Activated naive CD8-positive, alpha-beta T cell treated with anti-CD3 and anti-CD28 coated beads, Interleukin-2, amount 10 ng/mL, durations not matched to agents 7 days and 5 days (primary cell): ENCODE measurements at places on chromosomes 11 and 22.

DNA sequence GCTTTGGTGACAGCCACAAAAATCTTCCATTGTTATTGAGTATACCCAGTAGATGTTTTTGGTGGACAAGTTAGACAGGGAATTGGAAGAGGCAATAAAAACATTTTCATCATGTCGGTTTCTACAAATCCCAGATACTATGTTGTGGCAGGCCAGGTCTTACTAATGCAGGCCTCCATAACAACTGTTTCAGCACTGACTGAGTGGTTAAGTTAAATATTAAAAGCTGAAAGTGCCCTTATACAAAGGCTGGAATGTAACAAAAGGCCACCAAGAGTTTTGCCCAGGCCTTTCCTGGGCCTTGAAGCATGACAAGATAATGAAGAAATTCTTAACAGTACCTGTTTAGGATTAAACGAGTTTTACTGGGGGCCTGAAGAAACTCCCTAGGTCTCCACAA lies 29.3 kb downstream of the DMC1 start:
- DNase-seq: no peak
- H3K27me3 ChIP-seq: no peaks in the 10 kb centered on the region
- peaks cover 29% of the 10 kb centered on the region for H3K36me3 ChIP-seq
- no peaks in the 10 kb centered on the region for H3K4me1 ChIP-seq

- peaks cover 81% of the 10 kb centered on the region for H3K4me1 ChIP-seq
- peak overlapping the region; percentile 78 for H3K27ac ChIP-seq
- no peaks in the 10 kb centered on the region for H3K27me3 ChIP-seq
- H3K4me3 ChIP-seq: peak overlapping the region; percentile 37
- no peak for DNase-seq
Measured at GRCh38 chr11:122847466-122847865, 9.2 kb downstream of the CRTAM start.

DNA sequence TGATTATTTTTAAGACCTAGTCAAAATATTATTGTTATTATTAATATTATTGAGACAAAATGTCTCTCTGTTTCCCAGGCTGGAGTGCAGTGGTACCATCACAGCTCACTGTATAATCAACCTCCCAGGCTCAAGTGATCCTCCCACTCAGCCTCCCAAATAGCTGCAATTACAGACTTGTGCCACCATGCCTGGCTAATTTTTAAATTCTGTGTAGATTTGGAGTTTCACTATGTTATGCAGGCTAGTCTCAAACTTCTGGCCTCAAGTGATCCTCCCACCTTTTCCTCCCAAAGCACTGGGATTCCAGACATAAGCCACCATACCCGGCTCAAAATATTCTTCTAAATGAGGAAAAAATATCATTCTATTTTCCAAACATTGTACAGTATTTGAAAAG lies 37.0 kb downstream of the SLC36A4 start:
- no peaks in the 10 kb centered on the region for H3K27me3 ChIP-seq
- no peaks in the 10 kb centered on the region for H3K4me1 ChIP-seq
- no peak overlapping the region for H3K27ac ChIP-seq
- peaks cover 22% of the 10 kb centered on the region for H3K36me3 ChIP-seq

DNA sequence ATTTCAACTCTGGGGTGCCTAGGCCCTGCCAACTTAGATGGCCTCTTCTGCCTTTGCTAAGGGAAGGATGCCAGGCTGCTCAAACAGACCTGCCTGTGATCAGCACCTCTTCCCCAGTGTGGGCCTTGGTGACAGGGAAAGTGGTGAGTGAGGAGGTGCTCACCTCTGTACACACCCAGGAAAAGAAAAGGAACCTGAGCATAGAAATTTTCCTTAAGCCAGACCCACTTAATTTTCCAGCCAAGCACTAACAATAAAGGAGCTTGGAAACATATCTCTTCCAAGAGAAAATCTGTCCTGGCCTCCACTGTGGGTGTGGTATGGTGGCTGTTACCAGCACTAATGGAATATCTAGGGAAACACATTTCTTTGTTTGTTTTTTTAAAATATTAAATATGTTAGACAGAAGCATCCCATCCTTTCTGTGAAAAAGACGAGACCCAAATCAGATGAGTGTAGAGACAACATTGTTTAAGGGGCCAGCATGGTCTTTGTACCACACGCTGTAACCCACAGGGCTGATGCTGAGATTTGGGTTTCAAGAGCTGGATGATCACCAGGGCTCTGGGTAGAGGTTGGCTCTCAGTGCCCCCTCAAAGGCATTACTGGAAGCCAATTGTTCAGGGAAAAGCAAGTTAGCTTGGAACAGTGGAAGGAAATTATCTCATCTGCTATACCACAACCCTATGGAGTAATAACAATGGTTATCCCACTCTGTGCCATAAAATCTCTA lies 472.2 kb downstream of the INSC start:
- H3K36me3 ChIP-seq: no peaks in the 10 kb centered on the region
- DNase-seq: no peak
- H3K27ac ChIP-seq: no peak overlapping the region
- H3K4me3 ChIP-seq: no peak overlapping the region

DNA sequence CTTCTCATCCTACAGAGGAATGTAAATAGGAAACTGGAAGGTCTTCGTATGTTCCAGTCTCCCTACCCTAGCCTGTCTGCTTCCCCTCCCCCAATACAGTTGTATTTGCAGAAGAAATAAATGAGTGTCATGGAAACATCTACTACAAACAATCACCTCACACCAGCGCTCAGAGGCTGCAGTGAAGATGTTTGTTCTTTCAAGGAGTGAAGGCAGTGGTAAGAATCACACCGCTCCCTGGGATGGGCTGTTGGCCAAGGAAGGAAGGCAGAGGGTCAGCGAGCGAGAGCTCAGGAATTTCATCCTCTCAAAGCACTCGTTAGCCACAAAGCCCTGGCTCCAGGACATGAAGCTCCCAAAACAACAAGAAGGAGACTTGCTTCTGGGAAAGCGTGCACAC lies 1.1 kb upstream of the IGSF9B start:
- H3K27ac ChIP-seq: peak overlapping the region; percentile 83
- H3K36me3 ChIP-seq: peaks cover 5% of the 10 kb centered on the region
- H3K27me3 ChIP-seq: peaks cover 20% of the 10 kb centered on the region

DNA sequence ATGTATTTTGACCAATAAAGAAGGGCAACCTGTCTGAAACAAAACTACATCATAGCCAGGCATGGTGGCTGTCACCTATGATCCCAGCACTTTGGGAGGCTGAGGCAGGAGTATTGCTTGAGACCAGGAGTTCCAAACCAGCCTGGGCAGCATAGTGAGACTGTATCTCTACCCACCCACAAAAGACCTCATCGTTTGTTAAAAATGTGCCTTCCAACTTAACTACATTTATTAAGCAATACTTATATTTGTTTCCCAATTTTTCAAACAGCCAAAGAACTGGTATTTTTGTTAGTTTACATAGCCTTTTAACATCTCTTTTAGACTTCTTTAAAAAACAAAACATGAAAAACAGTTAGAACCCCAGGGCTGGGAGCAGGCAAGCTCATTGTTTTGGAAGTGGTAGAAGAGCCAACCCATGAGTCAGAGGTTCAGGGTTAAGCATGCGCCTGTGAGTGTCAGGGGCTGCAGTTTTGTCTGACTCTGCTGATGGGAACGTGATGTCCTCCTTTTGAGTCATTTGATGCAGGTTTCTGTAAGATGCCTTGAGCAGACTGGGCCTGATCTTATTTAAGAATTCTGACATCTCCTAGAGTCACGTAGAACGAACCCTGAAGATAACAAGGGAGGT lies 53.9 kb upstream of the CRTAM start:
- peaks cover 26% of the 10 kb centered on the region for H3K36me3 ChIP-seq
- DNase-seq: no peak
- no peak overlapping the region for H3K27ac ChIP-seq
- peaks cover 8% of the 10 kb centered on the region for H3K4me1 ChIP-seq
- H3K27me3 ChIP-seq: no peaks in the 10 kb centered on the region
- H3K4me3 ChIP-seq: no peak overlapping the region

DNA sequence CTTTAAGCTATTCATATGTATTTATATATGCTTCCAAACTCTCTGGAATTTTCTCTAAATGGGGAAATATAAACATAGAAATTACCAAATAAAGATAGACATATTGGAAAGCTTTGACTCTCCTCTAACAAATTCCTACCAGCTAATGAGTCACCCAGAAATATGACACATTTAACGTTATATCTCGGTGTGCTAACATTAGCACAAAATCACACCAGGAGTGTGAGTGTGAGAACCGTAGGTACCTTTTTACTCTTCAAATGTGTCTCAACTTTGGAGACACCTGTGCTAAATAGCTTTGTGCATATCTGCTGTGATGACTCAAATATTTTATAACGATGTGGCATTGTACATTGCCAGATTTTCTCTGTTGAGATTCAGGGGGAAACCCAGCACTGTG lies 714.4 kb downstream of the METTL15 start:
- DNase-seq: no peak
- no peaks in the 10 kb centered on the region for H3K4me1 ChIP-seq
- no peaks in the 10 kb centered on the region for H3K27me3 ChIP-seq
- H3K27ac ChIP-seq: no peak overlapping the region
- no peaks in the 10 kb centered on the region for H3K36me3 ChIP-seq
- no peak overlapping the region for H3K4me3 ChIP-seq

DNA sequence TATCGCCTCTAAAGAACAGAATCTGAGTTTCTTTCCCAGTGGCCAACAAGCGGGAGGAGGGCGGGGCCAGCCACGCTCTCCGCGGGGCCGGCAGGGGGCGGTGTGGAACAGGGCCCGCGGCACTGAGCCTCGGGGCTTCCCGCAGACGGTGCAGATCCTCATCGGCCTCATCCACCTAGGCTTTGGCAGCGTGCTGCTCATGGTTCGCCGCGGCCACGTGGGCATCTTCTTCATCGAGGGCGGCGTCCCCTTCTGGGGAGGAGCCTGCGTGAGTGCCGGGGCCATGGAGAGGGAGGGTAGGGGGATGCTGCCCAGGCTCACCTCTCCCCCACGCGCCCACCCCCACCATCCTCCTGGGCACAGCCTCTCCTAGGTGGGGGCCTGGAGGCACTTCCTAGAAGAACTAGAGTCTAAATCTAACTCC lies 10.7 kb downstream of the MS4A15 start:
- no peak overlapping the region for H3K4me3 ChIP-seq
- DNase-seq: peak; percentile 49
- H3K27ac ChIP-seq: no peak overlapping the region
- no peaks in the 10 kb centered on the region for H3K36me3 ChIP-seq

DNA sequence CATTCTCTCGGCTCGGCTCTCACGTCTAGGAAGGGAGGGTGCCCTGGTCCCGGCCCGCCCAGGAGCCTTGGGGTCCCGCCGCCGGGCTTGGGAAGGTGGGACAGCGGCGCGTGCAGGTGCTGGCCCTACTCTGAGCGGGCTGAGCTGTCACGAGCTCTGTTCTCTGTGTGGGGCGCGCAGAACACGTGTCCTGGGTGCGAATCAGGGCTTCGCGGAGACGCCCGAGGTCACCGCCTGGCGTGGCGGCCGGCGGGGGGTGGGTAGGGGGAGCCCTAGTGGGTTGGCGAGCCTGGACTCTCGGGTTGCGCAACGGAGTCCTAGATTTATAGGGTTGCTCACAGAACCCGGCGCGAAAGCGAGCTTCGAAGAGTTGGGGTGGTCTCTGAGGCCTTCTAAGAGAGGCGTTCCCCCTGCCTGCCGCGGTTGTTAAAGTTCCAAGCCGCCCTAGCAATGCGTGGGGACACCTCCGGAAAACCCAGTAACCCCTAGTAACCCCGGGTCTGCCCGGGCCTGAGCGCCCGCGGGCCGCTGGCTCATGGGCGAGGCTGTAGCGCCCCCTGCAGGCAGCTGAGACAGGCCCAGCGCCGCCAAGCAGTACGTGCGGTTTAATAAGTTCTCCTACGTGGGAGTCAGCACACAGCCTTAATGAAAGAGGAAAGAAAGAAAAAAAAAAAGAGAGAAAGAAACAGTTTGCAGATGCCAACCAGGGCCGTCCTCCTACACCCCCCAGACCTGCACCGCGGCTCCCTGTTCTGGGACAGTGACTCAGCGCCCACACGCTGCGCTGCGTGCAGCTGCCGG lies 2.7 kb downstream of the ADM start:
- DNase-seq: peak; percentile 91
- peaks cover 38% of the 10 kb centered on the region for H3K27me3 ChIP-seq
- peak overlapping the region; percentile 79 for H3K27ac ChIP-seq
- peaks cover 37% of the 10 kb centered on the region for H3K4me1 ChIP-seq
- peaks cover 9% of the 10 kb centered on the region for H3K36me3 ChIP-seq

GRCh38 chr11:9001736-9002135 lies 2.1 kb downstream of the NRIP3 start:
- peaks cover 15% of the 10 kb centered on the region for H3K4me1 ChIP-seq
- H3K36me3 ChIP-seq: no peaks in the 10 kb centered on the region
- no peak overlapping the region for H3K27ac ChIP-seq
- peaks cover 65% of the 10 kb centered on the region for H3K27me3 ChIP-seq
- DNase-seq: no peak

GRCh38 chr11:111797145-111797581 lies 31.0 kb upstream of the PPP2R1B start:
- H3K27ac ChIP-seq: no peak overlapping the region
- no peaks in the 10 kb centered on the region for H3K27me3 ChIP-seq
- H3K36me3 ChIP-seq: peaks cover 45% of the 10 kb centered on the region

DNA sequence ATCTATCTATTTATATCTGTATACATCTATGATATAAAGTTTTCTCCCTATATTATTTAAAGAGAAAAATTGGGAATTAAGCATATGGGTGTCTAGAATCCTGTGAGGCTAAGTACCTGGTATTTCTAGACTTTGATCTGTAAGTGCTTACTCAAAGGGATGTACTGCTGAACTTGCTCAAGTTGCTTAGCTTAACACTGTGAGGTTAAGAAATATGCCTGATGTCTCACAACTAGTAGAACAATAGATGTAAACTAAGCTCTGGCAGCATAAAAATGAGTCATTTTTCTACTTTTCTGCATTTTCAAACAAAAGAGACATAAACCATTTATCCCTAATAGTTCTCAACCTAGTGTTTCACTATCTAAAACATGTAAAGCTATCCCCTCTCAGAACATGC lies 744.4 kb upstream of the ANO3 start:
- no peaks in the 10 kb centered on the region for H3K27me3 ChIP-seq
- no peak overlapping the region for H3K4me3 ChIP-seq
- H3K4me1 ChIP-seq: no peaks in the 10 kb centered on the region
- no peaks in the 10 kb centered on the region for H3K36me3 ChIP-seq
- DNase-seq: no peak

DNA sequence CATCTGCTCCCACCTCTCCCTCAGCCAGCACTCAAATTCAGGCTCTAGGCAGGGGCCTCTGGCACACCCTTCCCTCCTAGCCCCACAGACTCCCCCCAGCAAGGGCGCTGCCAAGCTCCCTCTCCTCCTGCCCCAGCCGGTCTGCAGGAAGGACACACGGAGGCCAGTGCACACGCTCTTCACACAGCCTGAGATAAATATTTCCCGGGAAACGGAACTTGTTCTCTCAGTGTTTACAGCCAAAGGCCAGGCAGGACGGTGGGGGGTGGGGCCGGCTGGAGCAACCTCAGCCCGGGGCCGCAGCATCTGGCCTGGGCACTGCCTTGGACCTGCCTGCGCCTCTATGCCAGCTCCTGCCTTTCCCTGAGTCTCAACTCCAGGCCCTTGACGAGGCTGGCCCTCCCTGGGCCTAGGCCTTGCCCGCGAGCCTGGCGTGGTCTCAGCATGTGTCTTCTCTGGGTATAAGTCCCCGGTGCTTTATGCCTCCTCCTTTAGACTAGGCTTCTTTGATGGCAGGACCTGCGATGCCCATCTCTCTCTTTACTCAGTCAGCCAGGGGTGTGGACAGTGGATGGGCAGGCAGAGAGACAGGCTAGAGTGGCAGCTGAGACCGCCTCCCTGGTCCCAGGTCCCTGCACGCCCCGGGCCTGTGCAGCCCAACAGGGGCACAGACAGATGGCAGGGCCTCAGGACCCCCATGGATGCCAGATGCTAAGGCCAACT lies 48.4 kb downstream of the PDE2A start:
- no peak overlapping the region for H3K4me3 ChIP-seq
- peaks cover 11% of the 10 kb centered on the region for H3K27me3 ChIP-seq
- no peaks in the 10 kb centered on the region for H3K36me3 ChIP-seq
- peaks cover 32% of the 10 kb centered on the region for H3K4me1 ChIP-seq

GRCh38 chr11:71370895-71371673 lies 77.1 kb downstream of the DHCR7 start:
- no peak for DNase-seq
- peaks cover 5% of the 10 kb centered on the region for H3K27me3 ChIP-seq
- H3K4me1 ChIP-seq: no peaks in the 10 kb centered on the region
- H3K27ac ChIP-seq: no peak overlapping the region
- no peak overlapping the region for H3K4me3 ChIP-seq
